ENCODE measurements at places on chromosomes 3 and 15. TPM values are rescaled to one million over a fixed set of nuclear protein-coding genes. Genes with fewer than 3 reads are reported as not detected.

Gene NR1I2
- total RNA-seq, result not detected

Gene GOLGA8J
- total RNA-seq, result 0.44 TPM

Gene CEP19
- 7.1 TPM for total RNA-seq

Gene EFCAB12
- 0.54 TPM for total RNA-seq

Gene XCR1
- total RNA-seq, result not detected

Gene VWA5B2
- total RNA-seq, result 0.28 TPM

Gene POLQ
- 11.9 TPM for total RNA-seq

Gene LRTM1
- not detected for total RNA-seq

Gene SCN11A
- total RNA-seq, result not detected

Gene FBXW12
- total RNA-seq, result not detected

Gene SI
- not detected for total RNA-seq

Data from Panc1 (cell line).